ENCODE measurements at places on chromosomes 2 and 18.

DNA sequence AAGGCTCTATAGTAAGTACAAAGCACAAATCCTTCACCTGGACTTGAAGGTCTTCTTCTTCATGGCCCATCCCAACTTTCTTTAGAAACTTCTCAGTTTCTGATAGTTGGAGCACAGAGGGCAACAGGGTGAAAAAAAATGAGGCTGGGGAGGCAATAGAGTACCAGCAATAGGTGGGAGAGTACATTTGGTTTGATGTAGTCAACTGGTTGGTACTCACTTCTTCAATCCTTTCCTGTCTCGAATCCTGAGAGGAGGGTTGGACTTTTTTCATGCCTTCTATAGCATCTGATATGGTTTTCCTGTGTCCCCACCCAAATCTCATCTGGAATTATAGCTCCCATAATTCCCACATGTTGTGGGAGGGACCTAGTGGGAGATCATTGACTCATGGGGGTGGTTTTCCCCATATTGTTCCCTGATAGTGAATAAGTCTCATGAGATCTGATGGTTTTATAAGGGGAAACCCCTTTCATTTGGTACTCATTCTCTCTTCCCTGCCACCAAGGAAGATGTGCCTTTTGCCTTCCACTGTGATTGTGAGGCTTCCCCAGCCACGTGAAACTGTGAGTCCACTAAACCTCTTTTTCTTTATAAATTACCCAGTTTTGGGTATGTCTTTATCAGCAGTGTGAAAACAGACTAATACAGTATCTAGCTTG lies 75.9 kb upstream of the LCLAT1 start:
- no peak for DNase-seq

DNA sequence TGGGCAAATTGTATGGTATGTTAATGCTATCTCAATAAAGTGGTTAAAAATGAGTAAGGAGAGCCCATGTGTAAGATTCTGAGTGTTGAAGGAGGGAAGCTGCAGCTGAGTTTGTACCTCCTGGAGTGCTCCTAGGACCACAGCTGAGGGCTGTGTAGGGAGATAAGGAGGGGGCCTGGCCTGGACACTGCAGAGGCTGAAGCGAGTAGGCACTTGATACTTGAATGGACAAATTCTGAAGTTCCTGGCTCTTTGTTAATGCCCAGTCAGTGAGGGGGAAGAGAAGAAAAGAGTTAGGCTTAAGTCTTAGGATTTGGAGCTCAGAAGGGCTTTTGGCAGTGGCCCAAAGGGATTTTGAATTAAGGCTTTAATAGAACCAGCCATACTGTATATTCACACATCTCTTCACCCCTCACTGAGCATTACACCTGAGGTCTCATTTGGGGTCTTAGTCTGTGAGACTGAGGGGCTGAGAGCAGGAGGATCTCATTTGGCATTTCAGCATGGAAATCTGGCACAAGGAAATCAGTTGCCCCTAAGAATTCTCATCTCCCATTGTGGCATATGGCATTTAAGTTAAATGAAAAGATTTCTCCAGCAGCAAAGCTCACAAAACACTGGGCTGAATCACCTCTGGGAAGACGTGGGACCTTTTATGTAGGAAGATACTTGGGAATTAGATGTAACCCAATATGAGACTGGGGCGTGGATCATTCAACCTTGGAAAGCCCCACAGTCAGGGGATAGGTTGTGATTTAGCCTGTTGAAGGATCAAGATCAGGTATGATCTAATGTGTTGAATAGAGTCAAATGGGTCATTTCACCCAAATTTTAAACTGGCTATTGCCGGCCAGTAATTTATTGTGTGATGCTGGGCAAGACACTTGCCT lies 46.8 kb downstream of the LIPG start:
- DNase-seq: no peak

- DNase-seq: no peak
Measured at GRCh38 chr2:21198637-21199036, 74.9 kb downstream of the TDRD15 start.

- DNase-seq: no peak
Measured at GRCh38 chr2:19860022-19860421, 41.8 kb downstream of the TTC32 start.

DNA sequence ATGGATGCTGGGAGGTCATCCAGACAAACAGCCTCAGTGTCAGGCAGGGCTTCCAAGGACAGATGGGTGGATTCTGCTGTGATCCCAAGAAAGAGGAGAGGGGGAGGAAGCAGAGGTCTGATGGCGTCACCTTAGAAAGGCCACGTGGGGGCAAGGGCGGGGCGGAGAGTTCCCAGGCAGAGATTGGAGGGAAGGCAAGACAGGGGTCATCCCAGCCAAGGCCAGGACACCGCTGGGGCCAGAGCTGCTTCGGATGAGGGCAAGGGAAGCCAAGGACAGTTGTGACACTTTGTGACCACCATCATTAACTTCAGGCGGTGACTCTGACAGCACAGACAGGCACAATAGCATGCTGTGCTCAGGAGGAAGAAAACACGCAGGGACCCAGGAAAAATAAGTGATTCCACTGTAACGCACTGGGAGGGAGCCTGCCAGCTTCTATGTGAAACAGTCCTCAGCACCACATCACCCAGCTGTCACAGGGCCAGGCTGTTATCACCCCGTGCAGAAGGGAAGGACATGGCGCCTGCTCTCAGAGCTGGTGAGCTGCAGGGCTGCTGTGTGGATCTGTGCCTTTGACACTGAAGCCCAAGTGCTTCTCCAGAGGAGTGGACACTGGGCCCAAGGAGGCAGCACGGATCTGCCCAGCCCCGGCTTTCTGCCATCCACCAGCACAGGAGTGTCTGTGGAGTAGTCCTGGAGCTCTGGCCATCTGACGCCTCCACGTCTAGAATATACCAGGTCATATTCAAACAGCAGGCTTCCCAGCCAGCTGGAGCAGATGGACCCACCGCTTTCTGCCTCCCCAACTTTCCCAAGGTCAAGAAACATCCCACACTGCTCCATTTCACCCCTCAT lies 204.1 kb downstream of the NDUFA10 start:
- no peak for DNase-seq

GRCh38 chr2:1781291-1782080 lies 37.2 kb upstream of the PXDN start:
- no peak for DNase-seq

DNA sequence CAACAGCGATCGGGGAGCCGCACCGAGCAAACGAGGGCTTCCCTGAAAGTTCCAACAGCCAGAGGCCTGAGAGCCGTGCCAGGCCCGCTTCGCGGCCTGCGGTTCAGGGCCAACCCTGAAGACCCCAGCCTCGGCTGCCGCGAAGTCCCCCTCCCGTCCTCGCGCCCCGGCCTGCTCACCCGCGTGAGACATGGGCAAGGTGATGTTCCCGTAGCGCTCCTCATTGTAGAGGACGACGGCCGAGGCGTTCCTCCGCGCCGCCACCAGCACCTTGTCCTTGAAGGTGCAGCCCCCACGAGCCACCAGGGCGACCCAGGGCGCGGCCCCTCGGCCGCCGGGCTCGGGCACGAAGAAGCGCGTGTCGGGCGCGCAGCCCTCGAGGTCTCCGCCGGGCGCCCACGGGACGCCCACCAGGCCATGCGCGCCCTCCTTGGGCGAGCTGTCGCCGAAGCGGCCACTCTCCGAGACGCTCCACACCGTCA lies 510 bp downstream of the RNF149 start:
- no peak for DNase-seq

- DNase-seq: peak; percentile 49
Measured at GRCh38 chr2:19235308-19235707, 123.1 kb downstream of the OSR1 start.

GRCh38 chr2:96276787-96277499 lies 10.9 kb downstream of the CIAO1 start:
- DNase-seq: no peak

- no peak for DNase-seq
Measured at GRCh38 chr2:60502144-60502543, 51.3 kb downstream of the BCL11A start.

DNA sequence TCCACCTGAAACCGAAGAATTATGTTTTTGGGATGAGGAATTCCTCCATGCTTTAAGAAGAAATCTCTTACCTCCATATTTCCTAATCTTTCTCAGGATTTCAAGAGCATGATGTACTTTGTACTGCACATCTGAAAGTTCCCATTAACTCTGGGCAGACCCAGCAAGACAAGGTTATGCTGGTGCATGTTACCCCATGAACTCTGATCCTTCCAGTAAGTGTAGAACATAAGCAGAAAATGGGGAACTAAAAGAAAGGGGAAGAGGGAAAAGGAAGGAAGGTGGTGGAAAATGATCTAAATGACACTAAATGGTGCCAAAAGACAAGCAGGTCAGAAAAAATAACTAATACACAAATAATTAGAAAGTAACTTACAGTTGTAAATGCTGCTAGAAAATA lies 50.7 kb downstream of the STRN start:
- DNase-seq: no peak

- no peak for DNase-seq
Measured at GRCh38 chr18:25735459-25735858, 355.0 kb downstream of the SS18 start.

GRCh38 chr2:158402665-158403064 lies 53.9 kb downstream of the CCDC148 start:
- no peak for DNase-seq

DNA sequence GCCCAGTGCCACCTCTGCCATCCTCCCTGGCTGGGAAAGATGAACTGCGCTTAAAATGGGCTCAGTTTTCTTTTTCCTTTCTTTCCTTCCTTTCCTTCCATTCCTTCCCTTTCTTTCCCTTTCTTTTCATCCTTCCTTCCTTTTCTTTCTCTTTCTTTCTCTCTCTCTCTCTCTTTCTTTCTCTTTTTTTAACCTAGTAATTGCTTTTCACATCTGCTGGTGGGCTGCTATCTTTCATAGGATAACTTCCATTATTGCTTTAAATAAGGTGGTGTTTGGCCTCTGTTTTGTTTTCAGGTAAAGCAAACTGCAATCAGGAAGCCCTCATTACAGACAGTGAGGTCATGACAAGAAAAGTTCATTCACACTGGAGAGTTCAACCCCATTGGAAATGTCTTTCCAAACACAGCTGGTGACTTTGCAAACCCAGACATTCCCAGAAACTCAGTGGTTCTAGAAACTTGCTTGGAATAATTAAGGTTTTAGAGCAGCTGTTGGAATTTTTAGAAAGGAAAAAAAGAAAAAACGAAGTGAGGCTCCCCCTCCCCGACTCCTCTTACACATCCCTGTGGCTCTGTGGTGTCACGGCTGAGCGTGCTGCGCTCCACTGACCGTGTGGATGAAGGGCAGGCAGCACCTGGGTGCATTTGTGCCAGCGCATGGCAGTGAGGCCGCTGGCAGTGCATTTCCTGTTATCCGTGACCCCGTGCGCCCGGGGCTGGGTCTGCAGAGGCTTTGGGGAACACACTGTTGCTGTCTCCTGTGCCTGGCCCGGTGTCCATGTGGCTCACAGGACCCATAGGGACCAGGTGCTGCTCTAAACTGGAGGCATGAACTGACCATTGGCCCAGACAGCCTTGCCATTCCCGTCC lies 76.9 kb downstream of the MBP start:
- no peak for DNase-seq

- DNase-seq: no peak
Measured at GRCh38 chr18:23428821-23429220, 24.3 kb upstream of the RIOK3 start.

DNA sequence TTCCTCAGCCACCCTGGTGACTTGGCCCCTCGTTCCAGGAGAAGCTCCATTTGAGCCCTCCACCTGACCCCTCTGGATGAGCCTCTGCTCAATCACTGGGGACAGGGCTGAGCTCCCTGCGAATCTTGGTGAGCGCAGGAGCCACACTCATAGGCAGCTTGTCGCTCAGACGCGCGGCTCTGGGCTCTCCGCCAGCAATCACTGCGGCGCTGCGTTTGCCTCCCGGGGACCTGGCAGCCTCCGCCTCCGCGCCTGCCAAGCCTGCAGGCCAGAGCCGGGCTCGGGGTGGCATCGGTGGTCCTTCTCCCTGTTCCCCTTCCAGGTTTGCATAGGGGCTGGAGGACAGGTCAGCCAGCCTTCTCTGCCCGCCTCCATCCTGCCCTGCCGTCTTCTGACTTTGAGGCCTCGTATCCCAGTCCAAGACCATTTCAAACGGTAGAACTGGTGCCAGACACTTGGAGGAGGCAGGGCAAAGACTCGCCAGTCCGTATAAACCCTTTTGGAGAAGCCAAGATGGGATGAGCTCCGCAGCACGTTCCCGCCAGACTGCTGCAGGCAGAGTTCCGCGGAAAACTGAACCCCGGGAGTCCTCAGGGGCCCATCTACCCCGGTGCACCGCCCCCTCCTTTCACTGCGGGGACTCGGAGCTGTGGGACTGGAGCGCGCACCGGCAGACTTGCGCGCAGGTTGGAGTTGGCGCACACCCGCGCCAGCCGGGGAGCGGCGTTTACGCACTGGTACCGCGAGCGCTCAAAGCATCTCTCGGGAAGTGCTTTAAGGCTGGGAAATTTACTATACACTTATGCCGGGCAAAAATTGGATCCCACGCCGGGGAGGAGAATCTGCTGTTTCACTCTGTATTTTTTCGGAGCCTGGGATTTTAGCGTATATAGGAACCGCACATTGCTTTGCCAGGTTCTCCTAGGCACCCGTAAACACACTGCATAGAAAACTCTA lies 1.1 kb upstream of the TACR1 start:
- DNase-seq: no peak

DNA sequence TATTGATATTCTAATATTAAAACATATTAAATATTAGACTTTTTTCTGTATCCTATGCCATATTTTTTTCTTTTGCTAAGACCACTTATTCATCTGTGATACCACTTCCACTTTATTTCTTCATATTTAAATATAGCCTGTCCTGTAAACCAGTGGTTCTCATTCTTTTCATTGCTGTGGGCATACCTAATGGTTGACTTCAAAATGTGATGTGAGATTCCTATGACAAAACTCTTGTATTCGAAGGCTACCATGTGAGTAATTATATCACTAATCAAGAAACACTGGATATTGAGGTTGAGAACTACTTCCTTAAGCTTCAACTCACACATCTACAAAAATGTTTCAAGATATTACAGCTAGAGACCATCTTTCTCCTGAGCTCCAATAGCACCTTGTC lies 3.6 kb downstream of the SCRN3 start:
- no peak for DNase-seq

DNA sequence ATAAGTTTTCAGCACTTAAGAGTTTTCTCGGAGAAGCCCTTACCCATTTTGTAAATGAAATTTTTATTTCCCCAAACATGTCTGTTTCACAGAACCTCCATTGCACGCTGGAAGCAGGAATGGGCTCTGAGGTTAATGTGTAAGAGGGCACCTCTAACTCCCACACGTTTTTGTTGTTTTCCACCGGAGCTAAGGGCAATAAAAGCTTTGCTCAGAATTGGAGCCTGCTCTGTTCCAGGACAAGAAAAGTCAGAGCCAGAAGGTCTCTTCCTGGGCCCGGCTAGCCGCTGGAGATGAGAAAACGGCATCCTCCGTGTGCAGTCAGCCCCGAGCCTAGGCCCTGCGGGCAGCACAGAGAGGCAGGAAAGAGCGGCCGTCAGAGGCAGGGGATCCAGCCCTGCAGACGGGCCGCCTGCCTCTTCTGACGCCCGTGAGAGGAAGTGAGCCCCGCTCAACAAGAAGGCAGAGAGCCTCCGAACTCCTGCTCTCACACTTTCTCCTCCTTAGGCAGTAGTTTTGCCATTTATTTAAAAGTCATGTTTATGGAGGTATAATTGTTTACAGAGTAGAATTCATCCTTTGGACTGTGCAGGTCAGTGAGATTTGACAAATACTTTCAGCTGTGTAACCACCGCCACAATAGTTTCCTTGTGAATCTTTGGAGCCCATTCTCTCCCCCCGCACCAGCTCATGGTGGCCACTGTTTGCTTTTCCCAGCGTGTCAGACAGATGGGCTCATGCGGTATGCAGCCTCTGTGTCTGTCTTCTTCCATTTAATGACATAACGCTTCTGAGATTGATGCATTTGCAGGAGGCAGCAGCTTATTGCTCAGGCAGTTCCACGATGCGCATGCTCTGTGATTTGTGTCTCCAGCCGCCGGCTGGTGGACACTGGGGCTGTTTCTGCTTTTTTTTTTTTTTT lies 117.3 kb downstream of the GALR1 start:
- peak; percentile 1 for DNase-seq
